Thymus (tissue), 14 donors: ENCODE measurements at places on chromosomes 6 and 20.

DNA sequence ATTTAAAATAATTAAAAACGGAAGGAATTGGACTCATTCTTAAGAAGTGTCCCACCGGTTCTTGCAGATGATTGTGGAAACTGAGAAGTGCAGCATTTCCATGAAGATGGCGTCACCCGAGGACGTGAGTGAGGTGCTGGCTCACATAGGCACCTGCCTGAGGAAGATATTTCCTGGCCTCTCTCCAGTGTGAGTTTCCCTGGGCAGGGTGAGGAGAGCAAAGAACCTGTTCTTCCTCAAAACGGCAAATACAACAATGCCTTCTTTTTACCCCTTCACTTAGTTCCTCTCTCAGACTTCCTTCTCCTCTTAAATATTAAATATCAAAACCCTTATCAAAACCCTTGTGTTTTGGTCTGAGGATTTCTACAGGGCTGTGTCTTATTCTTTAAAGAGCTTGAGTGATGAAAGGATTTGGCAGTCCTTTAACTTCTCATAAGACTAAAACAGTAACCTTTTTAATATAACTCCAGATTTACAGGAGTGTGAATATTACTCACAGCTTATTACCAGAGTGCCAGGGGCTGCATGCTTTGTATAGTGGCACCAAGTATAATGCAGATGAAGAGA lies 156.3 kb downstream of the CARMIL1 start:
- DNase-seq = no peak

DNA sequence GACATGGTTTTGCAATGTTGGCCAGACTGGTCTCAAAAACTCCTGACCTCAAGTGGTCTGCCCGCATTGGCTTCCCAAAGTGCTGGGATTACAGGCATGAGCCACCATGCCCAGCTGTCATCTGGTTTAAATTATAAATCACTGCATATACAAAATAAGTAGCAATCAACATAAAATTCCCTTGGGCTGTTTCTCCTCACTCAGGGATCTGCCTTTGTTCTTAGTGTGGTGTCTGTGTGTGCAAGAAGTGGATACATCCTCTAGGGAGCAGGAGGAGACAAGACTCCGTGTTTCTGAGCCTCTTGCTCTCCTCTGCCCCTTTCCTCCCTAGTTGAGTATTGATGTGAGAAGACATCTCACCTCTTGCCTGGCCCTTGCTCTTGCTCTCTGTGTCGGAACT lies 65.2 kb upstream of the ADGRF4 start:
- no peak for DNase-seq

GRCh38 chr6:144349690-144350527 lies 64.8 kb downstream of the UTRN start:
- DNase-seq = no peak

DNA sequence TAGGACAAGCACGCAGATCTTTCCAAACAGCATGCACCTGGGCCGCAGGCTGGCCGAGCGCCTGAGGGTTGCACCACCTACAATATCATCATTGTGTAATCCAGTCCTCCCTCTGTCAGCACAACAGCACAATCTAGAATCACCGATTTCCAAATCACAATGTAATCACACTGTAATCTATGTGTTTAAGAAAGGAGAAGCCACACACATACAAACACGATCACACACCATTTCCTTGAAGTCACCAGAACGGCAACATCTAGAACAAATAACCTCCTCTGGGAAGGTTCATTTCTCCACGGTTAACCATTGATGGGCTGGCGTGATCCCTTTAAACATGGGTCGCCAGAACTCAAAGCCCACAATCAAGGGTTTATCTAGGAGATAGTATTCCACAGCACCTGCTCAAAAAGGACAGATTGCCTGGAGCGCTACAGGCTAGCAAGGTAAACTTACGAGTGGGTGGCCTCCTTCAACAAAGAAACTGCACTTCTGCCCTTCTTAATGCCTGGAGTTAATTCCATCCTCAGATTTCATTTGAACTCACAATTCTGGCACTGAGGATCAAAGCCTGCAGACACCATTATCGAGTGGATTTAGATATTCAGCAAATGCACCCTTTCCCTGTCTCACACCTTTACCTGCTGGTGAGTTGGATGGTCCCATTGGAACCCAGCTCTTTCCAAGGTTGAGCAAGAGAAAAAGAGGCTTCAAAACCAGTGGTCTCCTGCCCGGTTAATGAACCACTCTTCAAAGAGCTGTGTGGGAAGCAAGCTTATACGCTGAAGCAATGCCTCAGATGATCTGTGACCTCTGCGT lies 83.8 kb upstream of the FOXQ1 start:
- DNase-seq = no peak

DNA sequence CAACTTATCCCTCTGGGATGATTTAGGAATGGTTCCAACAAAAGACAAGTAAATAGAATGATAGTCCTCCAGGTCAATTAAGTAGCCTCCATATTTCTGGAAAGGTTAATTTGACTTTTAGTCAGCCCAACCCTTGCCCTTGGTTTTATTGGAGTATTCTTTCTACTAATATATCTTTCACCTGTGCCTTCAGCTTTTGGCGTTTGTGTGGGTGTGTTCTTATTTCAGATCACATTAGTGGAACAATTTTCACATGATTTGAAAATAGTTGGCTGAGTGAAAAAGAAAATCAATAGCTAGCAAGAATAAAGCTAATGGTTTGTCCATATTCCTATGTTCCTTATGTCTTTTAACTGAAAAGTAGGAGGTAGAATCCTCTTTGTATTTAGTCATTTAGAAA lies 239.6 kb upstream of the SGK1 start:
- DNase-seq = no peak

DNA sequence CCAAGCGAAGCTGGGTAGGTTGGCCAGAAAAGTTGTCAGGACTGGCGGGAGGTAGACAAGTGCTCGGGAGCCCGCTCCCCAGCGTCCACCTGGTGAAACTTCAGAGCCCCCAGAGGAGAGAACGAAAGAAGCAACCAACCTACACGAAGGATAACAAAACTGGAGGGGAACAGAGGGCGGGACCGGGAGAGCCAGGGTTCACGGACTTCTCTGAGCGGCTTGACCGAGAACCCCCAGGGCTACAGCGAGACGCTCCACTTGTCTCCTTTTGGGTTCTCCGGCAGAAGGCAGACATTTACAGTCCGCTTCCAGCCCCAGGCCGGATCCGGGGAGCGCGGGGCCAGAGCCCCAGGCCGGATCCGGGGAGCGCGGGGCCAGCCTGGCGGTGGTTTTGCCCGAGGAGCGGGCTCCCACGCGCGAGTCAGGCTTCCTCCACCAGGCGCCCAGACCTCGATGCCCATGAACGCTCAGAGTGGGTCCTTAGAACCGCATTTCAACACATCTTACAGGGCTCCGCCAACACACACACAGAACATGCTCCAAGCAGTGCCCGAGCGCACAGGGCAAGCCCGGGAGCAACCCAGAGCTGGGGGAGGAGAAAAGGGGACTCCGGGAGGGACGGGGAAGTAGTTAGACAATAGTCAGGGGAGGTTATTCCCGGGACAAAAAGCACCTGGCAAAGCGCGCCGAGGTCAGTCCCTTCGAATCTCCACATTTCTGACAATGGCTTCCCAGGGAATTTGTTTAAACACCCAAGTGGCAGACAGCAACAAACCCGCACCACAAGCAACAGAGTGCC lies 1.1 kb downstream of the PTPRK start:
- no peak for DNase-seq

DNA sequence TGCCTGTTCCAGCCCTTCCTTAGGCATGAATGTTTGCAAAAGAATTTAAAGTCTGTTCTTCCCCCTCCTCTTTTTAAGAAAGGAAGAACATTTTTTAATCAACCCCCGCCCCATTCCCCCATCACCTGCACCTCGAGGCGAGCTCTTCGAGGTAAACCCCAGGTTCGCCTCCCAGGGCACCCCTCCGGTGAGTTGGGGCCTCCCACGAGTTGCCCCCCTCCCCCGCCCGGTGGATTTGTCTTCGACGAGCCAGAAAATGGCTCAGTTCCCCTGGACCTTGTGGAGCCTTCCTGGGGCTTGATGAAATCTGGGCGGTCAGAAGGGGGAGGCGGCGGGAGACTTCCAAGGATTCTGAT lies 256 bp upstream of the OVOL2 start:
- DNase-seq = no peak
